ENCODE measurements at places on chromosomes 6 and 20.

DNA sequence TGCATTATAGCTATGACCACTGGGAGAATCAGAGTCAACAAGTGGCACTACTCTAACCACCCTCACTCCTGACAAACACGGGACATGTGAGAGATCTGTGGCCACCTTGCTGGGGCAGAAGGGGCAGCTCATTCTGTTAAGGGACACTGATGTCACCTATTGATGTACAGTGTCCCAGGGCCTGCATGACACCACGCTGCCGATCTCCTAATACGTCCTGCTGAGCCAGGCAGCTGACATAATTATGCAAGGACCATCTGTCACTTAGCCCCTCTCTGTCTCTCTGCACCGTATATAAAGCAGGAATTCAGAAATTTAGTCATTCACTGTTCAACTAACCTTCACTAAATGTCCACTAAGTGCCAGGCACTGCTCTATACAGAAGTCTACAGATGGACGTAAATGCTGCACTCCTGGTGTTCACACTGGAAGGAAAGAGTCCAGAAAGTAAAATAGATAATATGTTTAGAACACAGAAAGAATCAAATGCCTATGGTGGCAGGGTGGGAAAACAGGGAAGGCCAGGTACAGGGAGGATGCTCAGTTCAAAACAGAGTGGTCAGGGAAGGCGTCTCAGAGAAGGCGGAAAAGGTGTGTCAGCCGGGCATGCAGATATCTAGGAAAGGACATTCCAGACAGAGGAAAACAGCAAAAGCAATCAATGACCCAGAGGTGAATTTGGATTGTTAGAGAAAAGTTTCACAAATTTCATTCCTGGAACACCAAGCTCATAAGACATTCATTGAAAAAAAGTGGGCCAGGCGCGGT, 173.8 kb downstream of the ZNF217 start:
- DNase-seq = no peak

GRCh38 chr6:25122001-25122400, 157.2 kb upstream of the CARMIL1 start:
- peak; percentile 64 for DNase-seq

GRCh38 chr6:111870051-111870741, 3.1 kb downstream of the FYN start:
- no peak for DNase-seq

- no peak for DNase-seq
Observed at GRCh38 chr6:45423111-45423823, 45.5 kb upstream of the SUPT3H start.

- no peak for DNase-seq
Observed at GRCh38 chr6:154981079-154981870, 13.8 kb upstream of the TIAM2 start.

DNA sequence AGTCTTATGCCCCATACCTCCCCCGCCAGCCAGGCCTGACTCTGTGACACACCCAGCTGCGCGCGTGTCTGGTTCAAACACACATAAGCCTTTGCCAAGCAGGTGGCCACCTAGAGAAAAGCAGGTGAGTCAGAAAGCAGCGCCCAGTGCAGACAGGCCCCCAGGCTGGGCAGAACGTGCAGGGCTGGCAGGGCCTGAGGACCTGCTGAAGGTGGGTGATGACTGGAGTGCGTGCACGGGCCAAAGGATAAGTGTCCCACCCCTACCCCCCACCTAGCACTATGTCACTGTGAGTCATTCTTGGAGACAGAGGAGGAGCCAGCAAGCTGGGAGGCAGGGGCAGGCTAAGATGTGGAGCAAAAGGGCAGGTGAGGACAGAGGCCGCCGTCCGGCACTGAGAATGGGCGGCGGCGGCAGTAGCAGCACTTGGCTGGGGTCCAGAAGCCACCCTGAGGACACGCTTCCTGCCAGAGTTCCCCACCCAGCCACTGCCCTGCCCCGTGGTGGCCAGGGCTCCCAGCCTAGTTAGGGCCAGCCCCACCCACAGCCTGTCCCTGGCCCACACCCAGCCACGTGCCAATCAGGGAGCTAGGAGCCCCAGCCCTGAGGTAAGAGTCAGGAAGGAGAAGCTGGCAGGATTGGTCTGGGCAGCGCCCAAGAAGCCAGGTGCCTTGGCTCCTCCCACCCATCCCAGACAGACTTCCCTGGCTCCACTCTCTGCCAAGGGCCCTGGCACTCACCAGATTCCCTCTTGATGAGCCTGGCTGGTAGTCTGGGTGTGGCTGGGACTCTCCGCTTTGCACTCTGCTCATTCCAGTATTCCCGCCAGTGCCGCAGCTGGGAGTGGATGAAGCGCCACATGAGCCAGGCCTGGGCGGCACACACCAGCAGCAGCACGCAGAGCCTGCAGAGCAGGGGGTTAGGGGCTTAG, 72.7 kb downstream of the TRAM2 start:
- peak; percentile 86 for DNase-seq

DNA sequence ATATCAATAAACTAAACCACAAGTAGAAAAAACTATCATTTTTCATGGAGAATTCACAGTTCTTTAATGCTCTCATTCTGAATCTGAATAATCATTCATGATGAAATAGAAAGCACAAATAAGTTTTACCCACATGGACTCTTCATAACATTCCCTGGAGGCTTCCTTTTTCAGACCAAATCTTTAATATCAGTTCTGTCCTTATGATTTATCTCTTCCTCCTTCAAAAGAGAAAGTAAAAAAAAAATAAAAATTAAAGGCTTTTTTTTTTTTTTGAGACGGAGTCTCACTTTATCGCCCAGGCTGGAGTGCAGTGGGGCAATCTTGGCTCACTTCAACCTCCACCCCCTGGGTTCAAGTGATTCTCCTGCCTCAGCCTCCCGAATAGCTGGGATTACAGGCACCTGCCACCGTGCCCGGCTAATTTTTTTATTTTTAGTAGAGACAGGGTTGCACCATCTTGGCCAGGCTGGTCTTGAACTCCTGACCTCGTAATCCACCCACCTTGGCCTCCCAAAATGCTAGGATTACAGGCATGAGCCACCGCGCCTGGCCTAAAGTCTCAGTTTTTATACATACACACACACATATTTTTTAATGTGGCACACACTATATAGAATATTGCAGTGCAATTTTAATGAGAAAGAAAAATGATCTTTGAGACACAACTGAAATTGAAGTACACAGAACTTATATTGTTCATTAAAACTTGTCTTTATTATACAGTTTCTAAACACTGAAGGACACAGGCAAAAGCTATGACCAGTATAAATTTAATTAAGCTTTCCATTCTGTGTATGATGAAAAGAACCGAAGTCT, 31.9 kb upstream of the ZNF217 start:
- no peak for DNase-seq
